DMS 273 treated with DMSO at 0.1 percent for 48 hours (cell line): ENCODE measurements at places on chromosomes 4 and X.
A peak's percentile ranks its signal among the peaks of the same experiment; 100 is the strongest.

- no peak for DNase-seq
These were observed 19.3 kb downstream of the ZFX start for GRCh38 chrX:24168807-24169206.

- DNase-seq: no peak
These were observed 904 bp upstream of the WDR1 start for GRCh38 chr4:10117359-10118047.

GRCh38 chrX:40877887-40878286 lies 142.5 kb upstream of the MED14 start:
- DNase-seq: peak; percentile 48

DNA sequence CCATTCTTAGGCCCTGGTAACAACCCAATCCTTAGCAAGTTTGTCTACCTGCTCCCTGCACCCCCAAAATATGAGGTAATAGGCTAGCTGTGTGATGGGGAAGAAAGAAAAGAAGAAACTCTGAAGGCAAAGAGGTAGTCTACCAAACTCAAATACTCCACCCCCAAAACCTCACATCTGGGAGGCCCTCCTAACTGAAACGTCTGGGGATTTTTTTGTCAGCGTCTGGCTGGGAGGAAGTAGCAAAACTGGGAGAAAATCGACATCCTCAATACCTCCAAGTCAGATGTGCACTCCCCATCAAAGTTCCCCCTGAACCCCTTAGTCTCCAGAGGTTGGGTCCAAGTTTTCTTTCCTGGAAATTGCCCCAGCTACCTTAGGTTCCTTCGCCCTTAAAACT lies 1.0 kb downstream of the LAMP2 start:
- no peak for DNase-seq

GRCh38 chr4:102825261-102826091 lies 1.9 kb downstream of the UBE2D3 start:
- DNase-seq: peak; percentile 35

GRCh38 chr4:158649111-158649680 lies 22.5 kb downstream of the C4orf46 start:
- DNase-seq: no peak

DNA sequence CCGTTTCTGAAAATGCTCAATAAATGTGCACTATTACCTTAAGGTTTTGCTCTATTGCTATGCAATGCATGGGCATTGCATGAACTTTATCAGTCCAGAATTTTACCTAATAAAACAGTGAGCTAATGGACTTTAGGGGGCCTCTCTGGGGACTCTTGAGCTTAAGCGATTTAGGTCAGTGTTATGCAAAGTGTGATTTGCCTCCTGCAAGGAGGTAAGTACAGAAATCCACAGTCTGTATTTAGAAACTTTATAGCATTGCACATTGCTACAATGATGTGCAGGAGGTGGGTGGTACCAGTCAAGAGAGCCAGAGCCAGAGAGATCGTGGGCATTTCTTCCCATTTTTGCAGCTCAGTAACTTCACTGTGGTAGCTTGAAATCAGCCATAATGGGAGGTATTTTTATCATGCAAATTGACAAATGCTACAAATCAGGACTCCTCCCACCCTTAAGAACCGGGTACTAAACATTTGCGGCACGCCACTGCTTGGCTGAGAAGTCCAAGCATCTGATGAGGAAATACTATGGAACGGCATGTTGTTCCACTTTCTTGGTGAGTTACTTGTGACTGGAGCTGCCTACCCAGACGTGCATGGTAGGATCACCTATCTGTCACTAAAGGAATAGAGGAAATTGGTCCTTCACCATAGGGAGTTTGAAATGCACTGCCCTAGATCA lies 174.6 kb upstream of the PGRMC2 start:
- DNase-seq: no peak

DNA sequence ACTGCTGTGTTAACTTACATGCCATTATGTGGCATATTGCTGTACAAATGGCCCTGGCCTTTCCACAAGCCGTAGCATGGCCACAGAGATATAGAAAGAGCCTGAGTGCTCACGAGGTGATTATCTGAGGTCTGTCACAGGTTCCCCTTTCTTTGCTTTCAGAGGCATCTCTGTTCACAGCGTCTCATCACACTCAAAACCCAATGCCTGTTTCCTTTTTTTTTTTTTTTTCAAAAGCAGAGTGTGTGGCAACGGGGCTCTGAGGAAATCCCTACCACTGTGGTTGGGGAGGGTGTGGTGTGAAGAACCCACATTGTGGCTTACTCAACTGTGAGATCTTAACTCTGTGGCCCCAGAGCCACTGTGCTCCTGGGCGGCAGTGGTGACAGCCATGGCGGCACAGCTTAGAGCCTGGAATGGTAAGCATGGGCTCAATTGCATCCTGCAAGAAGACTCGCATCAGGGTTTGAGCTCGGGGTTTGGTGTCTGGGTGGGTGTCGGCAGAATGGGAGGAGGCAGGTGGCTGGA lies 30.8 kb downstream of the RTL5 start:
- DNase-seq: no peak

DNA sequence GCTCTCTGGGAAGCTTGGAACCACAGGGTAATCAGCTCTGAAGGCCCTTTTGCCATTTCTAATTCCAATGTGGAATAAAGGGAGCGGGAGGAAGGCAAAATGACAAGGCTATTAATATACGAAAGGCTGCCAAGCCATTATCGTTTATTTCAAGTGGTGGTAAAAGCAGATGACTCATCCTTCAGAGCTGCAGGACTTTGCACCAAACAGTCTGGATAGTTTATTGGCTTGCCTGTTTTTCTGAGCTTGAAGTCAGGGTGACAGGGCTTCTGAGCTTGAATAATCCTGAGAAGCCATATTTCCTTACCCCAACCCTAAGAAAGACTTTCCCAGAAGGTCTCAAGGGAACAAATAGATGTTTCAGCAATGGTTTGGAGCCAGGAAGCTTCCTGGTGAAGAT lies 7.7 kb upstream of the GABRE start:
- no peak for DNase-seq

GRCh38 chrX:101619364-101619763 lies 1.6 kb upstream of the ARMCX6 start:
- no peak for DNase-seq
